ENCODE measurements at places on chromosomes 11 and 22.

DNA sequence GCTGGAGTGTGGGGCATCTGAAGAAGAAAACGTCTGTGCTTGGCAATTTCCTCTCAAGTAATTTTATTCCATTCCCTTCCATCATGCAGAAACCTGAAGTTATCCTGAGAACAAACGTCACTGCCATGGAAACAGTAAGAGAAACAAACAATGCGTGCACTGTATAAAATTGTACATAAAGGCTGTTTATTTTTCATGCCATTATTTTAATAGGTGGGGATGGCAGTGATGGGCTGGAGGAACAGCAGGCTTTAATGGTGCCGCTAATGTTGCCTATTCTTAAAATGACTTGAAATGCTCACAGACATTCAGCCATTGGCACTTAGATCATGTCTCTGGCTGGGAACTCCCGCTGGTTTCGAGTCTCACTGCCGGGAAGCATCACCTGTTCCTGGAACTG is 7.5 kb upstream of the SEZ6L start:
- DNase-seq = no peak

DNA sequence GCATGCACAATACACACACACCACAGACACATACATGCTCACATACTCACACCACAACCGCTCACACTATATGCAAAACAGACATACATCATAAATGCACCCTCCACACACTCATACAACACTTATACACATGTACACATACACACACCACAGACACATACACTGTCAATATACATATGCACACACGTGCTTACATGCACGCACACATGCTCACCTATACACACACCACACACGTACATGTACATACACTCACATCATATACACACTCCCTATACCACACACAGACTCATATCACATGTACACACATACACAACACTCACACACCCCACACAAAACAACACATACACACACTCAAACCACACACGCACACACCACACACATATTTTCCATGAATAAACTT is 885.3 kb downstream of the TBC1D22A start:
- DNase-seq = no peak

DNA sequence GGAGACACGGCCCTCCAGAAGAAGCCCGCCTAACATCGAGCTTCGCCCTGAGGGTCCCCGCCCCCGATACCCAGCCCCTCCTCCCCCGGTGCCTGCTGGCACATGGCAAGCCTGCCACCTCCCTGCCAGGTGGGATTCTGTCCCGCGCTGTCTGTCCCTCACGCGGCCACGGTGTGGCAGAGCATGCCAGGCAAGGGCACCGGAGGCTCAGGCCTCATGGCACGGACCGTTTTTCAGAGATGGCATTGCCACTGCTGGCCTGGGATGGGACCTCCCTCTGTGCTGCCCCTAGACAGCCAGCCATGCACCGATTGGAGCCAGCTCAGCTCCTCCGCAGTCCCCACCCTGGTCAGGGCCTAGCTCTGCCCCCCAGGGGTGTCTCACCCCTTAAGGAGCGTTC is 19.4 kb downstream of the MRPL23 start:
- DNase-seq = no peak

DNA sequence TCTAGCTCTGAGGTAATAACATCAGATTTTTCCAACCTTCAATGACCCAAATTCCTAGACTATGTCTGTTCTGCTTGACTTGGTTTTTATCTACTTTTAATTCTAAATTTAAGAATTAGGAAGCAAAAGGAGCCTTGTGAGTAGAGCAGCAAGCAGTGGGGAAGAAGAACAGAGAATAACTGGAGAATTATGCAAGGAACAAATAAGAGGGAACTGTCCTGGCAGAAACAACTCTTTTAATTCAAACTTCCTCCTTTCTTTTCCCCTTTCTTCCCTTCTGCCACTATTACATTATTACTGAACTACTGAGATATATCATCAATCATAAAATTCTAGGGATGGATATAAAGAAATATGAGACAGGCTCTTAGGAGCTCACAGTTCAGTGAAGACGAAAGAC is 276.1 kb downstream of the SBF2 start:
- DNase-seq = no peak

- no peak for DNase-seq
Observed at GRCh38 chr11:133306019-133306418, 226.3 kb downstream of the OPCML start.

DNA sequence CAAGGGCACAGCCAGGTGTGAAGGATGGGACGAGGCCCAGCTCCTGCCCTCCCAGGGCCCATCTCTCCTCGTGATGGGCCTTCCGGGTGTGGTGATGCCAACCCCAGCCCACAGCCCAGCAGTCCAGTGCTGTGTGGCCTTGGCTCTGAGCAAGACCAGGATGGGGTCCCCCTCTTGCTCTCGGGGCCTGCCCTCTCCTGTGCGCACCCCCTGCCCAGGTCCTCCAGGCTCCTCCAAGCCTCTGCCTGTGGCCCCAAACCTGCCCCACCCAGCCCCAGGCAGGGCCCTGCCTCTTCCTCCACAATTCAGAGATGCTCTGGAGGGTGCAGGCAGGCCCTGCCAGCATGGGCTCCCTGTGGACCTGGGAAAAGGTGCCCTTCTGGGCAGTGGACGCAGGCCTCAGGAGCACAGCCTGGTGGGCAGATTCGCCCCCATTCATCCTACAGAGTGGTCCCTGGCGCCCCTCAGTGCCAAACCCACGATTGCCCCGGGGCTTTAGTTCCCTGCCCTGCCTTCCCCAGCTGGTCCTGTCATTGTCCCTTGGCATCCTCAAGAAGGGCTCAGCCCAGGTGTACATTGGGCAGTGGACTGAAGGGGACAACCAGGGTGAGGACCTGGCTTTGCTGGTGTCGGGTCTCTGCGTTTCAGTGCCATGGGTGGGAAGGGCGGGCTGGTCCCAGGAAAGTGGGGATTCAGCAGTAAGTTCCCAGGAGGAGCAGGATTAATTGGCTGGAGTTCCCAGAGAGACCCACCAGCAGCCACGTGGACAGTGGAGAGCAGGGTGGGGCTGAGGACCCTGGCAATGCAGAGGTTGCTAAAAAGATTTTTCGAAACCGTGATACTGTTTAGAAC is 19.8 kb downstream of the EIF1AD start:
- DNase-seq = no peak

Data from kidney tubule cell (primary cell).